ENCODE measurements at places on chromosomes 5 and 9. TPM values are rescaled to one million over a fixed set of nuclear protein-coding genes. Genes with fewer than 3 reads are reported as not detected.

GRCh38 chr9:91246846-91247245, 114.9 kb downstream of the AUH start:
- no peaks in the 10 kb centered on the region for H3K27me3 ChIP-seq
- no peak overlapping the region for H3K27ac ChIP-seq
- DNase-seq, result no peak
- H3K4me1 ChIP-seq, result no peaks in the 10 kb centered on the region

Gene ADAMTS16
- total RNA-seq, result 0.77 TPM

Gene IL9
- not detected for total RNA-seq

Gene FBP2
- total RNA-seq, result not detected
